ENCODE measurements at places on chromosomes 7 and 10.

DNA sequence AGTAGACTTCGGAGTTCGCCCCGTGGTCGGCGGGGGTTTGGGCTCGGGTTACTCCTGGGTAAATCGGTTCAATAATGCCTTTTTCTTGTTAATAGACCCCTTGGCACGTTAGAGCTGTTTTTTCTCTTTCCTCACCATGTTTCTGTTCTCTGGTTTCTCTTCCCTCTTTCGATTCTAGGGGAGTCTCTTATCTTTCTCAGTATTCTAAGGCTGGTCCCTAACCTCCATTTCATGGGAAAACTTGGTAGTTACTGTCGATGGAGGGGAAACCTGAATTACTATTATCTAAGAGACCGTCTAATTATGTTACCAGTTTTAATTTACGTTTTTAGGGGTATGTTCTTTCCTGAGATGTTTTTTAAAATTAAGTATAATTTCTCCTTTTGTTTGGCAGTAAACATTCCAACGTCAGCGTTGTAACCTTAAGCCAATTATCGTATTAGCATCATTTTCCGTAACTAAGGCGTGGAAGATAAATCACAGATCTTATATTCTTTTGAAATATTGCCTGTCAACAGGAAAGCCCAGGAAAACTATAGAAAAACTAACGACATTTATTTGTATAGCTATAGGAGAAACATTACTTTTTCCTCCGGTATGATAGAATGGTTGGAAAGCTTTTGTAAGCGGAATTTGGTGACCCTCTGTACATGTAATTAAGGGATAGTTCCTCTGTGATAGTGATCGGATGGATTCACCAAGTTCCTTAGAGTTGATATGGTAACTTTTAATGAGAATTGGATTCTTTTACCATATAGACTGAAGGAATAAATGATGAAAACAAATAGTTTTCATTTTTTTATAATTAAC, 847 bp downstream of the BTAF1 start:
- no peak for DNase-seq

GRCh38 chr7:93981480-93981874, 22.7 kb downstream of the BET1 start:
- DNase-seq, result no peak

- DNase-seq, result no peak
Observed at GRCh38 chr10:115956225-115957011, 316.6 kb downstream of the GFRA1 start.

DNA sequence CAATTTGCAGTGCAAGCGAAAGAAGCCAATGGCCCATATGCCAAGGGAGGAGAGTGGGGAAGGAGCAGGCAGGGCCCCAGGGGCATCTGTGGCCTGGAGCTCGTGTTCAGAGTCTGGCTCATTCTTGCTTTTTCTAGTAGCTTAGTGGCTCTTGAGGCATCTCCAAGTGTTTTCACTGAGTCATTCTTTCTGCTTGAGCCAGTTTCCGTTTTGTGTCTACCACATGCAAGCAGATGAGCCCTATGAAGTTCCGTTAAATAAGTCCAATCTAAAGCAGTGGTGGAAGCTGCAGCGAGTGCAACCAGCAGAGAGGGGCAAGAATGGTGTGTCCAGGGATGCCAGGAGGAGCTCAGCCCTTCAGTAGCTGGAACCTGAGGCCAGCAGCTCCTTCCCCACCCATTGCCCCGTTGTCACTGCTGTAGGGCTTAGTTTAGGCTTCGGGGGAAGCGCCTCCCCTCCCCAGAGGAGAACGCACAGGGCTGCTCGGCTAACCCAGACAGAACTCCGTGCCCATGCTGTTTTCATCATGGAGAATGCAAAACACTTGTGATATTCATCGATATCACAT, 57.4 kb upstream of the EBF3 start:
- peak; percentile 90 for DNase-seq

GRCh38 chr7:55484834-55485233, 87.5 kb downstream of the VOPP1 start:
- no peak for DNase-seq

GRCh38 chr7:27185013-27185853, at the start of gene HOXA11:
Gene HOXA11 (minus strand): TSS chr7:27185232. CDS start chr7:27185144, 88 bp downstream.
- DNase-seq, result no peak

GRCh38 chr7:55534916-55535590, 37.2 kb downstream of the VOPP1 start:
- DNase-seq, result no peak
